ENCODE measurements at places on chromosomes 4 and X.
A peak's percentile ranks its signal among the peaks of the same experiment; 100 is the strongest.

GRCh38 chrX:131763674-131764073, 219.8 kb downstream of the OR13H1 start:
- DNase-seq: no peak

DNA sequence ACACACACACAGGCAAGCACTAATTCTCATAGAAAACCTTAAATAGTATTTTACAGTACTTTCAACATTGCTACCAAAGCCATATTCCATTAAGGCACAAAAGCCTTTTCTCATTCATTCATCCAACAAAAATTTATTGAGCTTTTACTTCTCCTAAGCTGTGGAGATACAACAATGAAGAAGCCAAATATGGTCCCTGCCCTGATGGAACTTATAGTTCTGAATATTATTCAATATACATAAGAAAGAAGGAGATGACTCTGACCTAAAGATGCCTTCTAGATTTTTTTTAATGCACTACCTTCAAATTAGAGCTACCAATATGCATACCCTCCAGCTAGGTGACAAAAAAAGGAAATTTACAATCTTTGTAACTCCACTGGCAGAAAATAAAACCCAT, 90.0 kb upstream of the WDR44 start:
- no peak for DNase-seq

DNA sequence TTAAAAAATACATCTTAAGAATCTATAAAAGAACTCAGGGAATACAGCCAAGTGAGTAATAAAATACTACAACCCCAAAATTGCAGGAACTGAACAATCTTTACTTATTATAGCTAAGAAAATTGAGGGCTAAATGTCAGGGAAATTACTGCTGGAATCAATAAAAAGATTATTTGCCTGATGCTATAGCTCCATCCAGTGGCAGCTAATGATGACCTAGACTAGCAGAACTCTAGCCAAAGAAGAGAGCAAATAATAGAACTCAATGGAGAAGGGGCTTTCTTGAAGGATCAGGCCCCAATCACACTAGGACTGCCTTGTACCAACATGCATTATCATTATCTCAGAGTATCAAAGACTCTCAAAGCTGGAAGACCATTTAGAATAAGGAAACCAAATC, 85.0 kb upstream of the FAM241A start:
- no peak for DNase-seq

DNA sequence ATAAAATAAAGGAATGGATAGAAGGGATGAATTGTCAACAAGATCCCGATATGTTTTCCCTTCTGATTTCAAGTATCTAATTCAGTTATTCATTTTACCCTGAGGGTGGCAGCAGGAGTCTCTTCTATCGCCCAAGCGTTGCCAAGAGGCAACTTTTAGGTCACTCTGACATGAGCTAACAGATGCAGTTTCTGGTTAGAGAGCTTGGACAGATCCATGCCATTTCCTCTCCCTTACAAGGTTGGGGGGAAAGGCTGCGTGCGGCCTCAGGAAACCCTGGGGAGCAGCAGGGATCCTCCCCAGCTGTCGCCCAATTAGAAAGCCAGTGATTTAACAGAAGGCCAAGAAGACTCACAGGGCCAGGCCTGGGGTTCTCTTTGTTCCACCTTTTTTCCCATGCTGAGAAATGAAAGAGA, 35.3 kb upstream of the WAS start:
- DNase-seq: no peak

DNA sequence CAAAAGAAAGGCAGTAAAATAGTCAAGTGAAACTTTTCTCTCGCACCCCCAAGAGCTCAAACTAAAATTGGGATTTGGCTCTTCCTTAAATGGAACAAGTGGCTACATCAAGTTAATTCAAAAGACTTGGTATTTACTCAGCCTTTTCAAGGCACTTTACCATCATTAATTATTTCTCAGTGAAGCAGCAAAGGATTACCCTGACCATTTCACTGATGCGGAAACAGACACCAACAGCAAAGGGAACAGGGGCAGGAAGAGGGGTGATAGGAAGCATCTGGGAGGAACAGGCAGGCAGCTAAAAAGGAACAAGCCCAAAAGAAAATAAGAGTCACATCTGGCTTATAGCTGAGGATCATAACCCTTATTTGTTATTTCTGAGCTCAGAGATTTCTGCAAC, 2.7 kb downstream of the SCML2 start:
- no peak for DNase-seq

DNA sequence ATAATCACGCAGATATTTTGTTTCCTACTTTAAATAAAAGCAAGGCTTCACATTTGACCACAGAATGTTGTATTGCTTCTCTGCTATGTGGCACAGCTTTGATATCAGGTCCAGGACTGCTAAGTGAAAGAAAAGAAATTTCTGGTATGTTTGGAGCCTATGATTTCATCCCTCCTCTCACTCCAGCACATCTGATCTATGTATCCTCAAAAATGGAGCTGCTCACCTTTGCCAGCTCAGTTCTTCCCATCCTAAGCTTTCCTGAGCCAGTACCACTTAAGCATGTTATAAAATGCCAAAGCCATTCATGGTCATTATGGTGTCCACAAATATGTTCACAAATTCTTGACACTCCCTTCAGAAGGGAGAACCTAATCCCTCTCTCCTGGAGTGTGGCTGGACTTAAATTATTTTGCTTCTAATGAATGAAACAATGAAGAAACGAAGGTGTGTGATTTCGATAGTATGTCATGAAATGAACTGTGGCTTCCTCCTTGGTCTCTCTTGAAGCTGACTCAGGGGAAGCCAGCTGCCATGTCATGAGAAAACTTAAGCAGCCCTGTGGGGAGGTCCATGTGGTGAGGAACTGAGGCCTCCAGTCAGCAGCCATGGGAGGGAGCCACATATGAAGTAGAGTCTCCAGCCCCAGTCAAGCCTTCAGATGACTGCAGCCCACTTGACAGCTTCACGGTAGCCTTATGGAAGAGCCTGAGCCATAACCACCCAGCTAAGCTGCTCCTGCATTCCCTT, 207.7 kb downstream of the MGST2 start:
- no peak for DNase-seq

DNA sequence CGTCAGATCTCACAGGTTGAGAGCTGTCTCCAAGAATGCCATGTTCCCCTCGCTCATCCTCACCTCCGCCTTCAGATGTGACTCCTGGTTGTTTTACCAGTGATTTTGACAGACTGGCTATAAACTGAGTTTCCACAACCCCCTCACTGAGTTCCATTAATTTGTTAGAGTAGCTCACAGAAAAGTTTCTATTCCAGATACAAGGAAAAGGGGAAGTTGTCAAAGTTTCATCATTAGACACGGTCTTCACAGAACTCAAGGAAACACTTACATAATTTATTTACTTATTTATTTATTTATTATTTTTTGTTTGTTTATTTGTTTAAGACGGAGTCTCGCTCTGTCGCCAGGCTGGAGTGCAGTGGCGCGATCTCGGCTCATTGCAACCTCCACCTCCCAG, 55.7 kb upstream of the IQSEC2 start:
- DNase-seq: no peak

GRCh38 chrX:16594490-16594889, 55.5 kb upstream of the S100G start:
- DNase-seq: no peak

DNA sequence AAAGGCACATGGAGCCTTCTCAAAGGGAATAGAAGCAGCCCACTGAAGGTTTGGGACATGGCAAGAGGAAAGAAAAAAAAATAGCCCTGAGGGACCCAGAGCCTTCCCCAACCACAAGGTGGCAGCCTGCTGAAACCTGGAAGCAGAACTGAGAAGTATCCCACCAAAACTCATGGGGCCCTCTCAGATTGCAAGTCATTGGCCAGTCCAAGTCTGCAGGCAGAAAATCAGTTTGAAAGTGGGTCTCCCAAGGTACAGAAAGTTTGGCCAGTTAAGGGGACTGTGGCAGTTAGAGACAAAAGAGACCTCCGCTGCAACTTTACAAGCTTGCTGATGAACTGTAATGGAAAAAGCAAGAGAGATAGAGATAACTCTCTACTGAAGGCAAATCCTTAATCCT, 155.8 kb downstream of the ANTXR2 start:
- peak; percentile 8 for DNase-seq

GRCh38 chr4:7311205-7311604, 118.9 kb downstream of the SORCS2 start:
- DNase-seq: no peak

DNA sequence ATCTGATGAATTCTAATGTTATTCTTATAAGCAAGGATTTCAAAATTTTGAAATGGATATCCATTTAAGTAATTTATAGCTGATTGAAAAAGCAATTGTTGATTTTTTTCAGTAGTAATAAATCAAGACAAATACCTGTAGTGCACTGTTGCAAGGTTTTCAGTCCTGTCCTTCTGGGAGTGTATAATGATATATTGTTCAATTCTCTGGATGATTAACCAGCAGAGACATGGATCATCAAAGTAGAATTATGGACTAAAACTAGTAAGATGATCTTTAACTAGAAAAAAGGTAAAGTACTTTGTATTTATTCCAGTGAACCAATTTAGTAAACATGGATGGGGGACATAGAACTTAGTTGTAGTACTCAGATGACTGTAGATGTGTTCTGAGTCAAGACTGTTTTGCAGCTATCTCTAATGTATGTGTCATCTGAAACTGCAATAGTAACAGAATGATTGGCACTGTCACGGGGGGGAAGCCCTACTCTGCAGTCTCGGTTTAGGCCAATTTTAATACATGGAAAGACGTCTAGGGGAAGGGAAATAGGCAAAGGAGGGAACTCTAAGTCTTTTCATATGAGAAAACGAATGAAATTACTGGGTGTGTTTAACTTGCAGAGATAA, 121.9 kb downstream of the GLRA3 start:
- no peak for DNase-seq

DNA sequence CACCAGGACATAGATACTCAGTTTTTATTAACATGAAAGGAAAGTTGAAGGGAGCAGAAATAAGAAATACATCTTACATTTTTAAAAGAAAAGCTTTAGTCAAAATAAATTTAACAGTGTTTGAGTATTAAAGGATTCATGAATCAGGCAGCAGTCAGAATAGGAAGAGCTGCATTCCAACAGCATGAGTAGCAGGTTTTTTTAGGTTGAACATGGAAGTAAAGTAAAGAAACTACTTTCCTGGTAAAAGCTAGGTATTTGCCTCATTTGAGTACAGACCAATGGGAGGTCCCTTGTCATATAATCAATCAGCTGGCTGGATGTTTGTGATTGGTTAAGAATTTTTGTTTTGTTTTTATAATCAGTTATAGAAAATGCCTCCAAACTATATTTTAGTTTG, 645.9 kb upstream of the INTU start:
- no peak for DNase-seq

DNA sequence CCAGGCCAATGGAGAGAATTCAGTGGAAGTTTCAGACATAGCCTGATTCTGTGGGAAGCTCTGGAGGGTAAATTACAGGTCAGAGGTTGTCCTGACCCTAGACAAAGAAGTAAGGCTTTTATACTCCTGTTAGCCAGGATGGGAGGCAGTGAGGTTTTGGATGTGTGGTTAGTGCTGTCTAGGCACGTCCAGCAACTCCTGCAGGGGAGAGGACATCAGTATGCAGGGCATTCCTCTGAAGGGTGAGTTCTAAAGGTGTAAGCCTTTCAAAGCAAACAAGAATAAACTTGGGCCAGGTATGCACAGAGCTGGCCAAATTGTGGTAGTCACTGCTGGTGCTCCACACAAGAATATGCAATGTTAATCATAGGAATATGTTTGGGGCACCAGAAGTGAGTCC, 562.5 kb downstream of the CCSER1 start:
- no peak for DNase-seq

DNA sequence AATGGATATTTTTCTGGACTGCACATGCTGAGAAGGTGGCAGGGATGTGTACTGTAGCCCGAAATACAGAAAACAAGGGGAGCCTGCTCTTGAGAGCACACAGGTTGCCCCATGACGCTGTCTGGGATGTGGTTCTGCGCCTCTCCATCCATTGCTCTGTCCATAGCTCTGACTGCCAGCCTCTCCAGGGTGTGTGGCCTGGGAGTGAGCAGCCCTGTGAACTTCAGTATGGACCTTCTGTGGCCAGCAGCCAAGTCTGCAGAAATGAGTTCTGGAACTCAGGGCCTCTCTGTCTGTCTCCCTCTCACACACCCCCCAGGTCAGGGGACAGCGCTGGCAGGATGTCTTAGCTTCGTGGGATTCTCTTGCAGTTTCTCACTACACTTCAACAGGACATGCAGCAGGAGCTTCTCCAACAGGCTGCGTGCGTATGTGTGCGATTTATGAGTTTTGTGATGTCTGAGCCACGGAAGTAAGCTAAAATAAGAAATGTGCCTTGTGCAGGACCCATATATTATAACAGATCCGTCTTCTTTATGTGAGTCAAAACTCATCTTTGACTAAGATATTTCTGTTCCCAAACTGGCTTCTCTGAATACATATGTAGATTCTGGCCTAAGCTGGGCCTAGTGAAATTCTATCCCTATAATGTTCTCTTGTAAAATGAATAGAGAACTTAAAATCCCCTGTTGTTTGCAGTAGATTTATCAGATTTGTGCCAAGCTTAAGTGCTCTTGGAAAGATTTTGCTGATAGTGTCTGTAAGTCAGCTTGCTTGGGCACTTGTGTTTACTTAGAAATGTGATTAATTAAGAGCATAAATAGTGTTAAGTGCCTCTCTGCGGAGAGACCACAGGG, 40.0 kb downstream of the PROM1 start:
- no peak for DNase-seq

DNA sequence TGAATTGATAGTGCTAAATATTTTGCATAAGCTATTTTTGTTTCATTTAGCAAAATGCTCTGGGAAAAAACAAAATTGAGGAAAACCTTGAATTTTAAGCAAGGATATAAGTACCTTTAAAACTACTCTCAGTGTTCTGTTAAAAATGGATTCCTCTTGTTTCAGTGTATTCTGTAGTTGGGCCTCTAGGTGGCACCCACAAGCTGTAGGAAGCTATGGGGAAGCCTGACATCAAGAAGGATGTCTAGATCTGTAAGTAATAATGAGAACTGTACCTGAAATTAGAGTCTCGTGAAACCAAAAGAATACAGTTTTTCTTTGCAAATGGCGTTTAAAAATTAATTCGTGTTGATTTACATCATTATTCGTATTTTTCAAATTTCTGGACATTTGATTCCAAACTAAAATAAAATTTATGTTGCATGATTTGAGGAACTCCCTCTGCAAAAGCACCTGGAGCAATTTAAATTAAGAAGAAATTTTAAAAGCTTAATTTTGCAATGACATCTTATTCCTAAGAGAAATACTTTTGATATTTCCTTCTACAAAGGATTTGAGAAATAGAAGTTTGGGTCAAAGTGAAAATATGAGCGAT, 51.2 kb downstream of the TMPRSS11E start:
- DNase-seq: no peak

- DNase-seq: no peak
Observed at GRCh38 chrX:148960060-148960459, 459.6 kb downstream of the AFF2 start.

DNA sequence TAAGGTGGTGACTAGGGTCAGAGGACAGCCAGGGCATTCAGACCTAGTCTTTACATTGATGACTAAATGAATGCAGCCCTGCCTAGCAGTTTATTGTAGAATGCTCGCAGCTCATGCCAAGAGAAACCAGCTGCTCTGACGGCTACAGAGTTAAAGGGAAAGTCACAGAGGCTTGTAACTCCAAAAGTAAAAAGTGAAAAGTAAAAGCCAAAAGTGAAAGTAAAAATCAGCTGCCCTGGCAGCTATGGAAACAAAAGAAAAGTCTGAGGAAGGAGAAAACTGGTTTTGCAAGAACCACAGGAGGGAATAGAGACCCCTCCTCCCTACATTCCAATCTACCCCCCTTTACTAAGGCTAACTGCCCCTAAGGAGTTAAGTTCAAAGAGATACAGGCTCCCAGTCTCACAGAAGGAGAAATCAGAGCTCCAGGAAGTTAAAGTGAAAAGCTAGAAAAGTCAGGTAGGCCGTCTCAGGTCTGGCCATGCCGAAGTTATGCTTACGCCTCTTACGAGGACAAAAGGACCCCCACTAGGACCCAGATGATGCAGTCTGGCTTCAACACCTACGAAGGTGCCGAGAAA, 6.0 kb downstream of the GAGE10 start:
- no peak for DNase-seq

Data from activated CD8-positive, alpha-beta memory T cell treated with anti-CD3 and anti-CD28 coated beads for 48 hours (primary cell).